ENCODE measurements at places on chromosomes 4 and X.

- DNase-seq = no peak
Observed at GRCh38 chr4:82753238-82753637, 45.4 kb downstream of the SCD5 start.

DNA sequence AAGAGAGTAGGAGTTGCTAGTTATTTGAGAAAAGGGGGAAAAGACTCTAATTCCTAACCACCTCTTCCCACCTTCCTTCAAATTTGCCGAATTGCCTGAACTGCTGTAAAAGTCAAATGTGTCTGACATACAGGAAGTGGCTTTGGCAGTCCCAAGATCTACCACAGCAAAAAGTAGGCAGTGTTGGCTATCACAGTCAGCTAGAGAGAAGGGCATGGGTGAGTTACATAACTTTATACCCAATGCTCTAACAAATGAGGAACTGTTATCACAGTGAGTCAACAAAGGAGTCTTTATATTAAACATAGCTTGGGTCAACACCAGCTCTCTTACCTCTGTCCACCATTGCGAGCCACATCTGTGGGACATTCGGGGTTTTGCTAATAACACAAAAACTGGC lies 2.4 kb upstream of the MBNL3 start:
- DNase-seq = no peak

- no peak for DNase-seq
Observed at GRCh38 chrX:19743386-19743785, 144.0 kb downstream of the SH3KBP1 start.

DNA sequence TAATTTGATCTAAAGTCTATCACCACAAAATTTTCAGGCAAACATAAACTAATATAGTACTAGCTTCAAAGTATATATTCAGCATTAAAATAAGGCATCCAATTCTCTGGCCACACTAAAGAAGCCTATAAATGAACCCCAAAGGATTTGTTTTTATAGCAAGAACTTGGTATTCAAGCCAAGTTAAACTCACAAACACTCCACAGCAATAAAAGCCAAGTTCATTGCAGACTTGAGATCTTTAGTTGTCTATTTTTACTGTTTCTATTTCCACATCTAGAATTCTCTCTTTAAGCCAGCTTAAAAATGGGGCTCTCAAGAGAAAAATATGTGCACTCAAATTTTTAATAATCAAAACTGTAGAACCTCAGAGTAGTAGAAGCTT lies 51.1 kb downstream of the WDFY3 start:
- no peak for DNase-seq

GRCh38 chr4:7808181-7808580 lies 131.5 kb downstream of the AFAP1 start:
- DNase-seq = no peak

- DNase-seq = peak; percentile 86
Observed at GRCh38 chrX:149504226-149504914, 736 bp downstream of the IDS start.

- no peak for DNase-seq
Observed at GRCh38 chr4:102781570-102781969, 20.8 kb upstream of the MANBA start.

All from activated effector memory CD4-positive, alpha-beta T cell treated with anti-CD3 and anti-CD28 coated beads, Interleukin-2, amount 50 U/mL, for 16 hours (primary cell).